Type B pancreatic cell (in vitro differentiated cells): ENCODE measurements at places on chromosomes 7 and 10. TPM values are rescaled to one million over a fixed set of nuclear protein-coding genes. Genes with fewer than 3 reads are reported as not detected.

Gene GARIN1A
- 2.4 TPM in 2 replicates for total RNA-seq

Gene RAMP3
- total RNA-seq, result 0.48 and 0.70 TPM in 2 replicates

Gene ITPRIP
- 8.5 and 19.9 TPM in 2 replicates for total RNA-seq

Gene GBX1
- total RNA-seq, result 0.26 and 0.41 TPM in 2 replicates

Gene AKR1C8
- 0.89 and 1.00 TPM in 2 replicates for total RNA-seq

Gene LIPN
- 0.24 and 1.5 TPM in 2 replicates for total RNA-seq

Gene GSDME
- 5.6 and 10.8 TPM in 2 replicates for total RNA-seq

Gene DOCK1
- 61.6 and 67.4 TPM in 2 replicates for total RNA-seq

Gene CNNM1
- total RNA-seq, result 1.7 and 2.0 TPM in 2 replicates

Gene SFXN3
- 15.3 and 25.7 TPM in 2 replicates for total RNA-seq

Gene CYP3A7
- total RNA-seq, result 0.46 and 2.3 TPM in 2 replicates

Gene DNAJC30
- 14.7 and 15.0 TPM in 2 replicates for total RNA-seq

Gene FXYD4
- 0.97 and 3.1 TPM in 2 replicates for total RNA-seq

Gene HECW1
- 0.90 and 1.4 TPM in 2 replicates for total RNA-seq

Gene VWDE
- 1.0 and 2.1 TPM in 2 replicates for total RNA-seq

Gene GIMAP6
- total RNA-seq, result not detected in 2 replicates

Gene NOC3L
- 17.2 and 21.1 TPM in 2 replicates for total RNA-seq

Gene PPP1R3A
- not detected in 2 replicates for total RNA-seq

Gene CYP26C1
- total RNA-seq, result not detected in 2 replicates

Gene ANKRD61
- 0.31 TPM in 1 of 2 replicates, not detected in the other for total RNA-seq

Gene GRB10
- total RNA-seq, result 18.8 and 42.3 TPM in 2 replicates

Gene CDHR3
- total RNA-seq, result 5.6 and 15.5 TPM in 2 replicates
